Mononuclear cell (primary cell): ENCODE measurements at places on chromosomes 5 and 9. TPM values are rescaled to one million over a fixed set of nuclear protein-coding genes. Genes with fewer than 3 reads are reported as not detected.

The HAVCR2 gene
- total RNA-seq, result 27.3 TPM

The NR6A1 gene
- total RNA-seq, result 0.42 TPM

The MEIKIN gene
- 1.0 TPM for total RNA-seq

The TAF11L5 gene
- total RNA-seq, result not detected
